Left renal pelvis (tissue), 4 donors: ENCODE measurements at places on chromosomes 2 and 18.

GRCh38 chr2:105708697-105709096 lies 36.0 kb upstream of the NCK2 start:
- DNase-seq: no peak

GRCh38 chr2:3667151-3667631 lies 9.2 kb downstream of the ALLC start:
- DNase-seq: no peak

DNA sequence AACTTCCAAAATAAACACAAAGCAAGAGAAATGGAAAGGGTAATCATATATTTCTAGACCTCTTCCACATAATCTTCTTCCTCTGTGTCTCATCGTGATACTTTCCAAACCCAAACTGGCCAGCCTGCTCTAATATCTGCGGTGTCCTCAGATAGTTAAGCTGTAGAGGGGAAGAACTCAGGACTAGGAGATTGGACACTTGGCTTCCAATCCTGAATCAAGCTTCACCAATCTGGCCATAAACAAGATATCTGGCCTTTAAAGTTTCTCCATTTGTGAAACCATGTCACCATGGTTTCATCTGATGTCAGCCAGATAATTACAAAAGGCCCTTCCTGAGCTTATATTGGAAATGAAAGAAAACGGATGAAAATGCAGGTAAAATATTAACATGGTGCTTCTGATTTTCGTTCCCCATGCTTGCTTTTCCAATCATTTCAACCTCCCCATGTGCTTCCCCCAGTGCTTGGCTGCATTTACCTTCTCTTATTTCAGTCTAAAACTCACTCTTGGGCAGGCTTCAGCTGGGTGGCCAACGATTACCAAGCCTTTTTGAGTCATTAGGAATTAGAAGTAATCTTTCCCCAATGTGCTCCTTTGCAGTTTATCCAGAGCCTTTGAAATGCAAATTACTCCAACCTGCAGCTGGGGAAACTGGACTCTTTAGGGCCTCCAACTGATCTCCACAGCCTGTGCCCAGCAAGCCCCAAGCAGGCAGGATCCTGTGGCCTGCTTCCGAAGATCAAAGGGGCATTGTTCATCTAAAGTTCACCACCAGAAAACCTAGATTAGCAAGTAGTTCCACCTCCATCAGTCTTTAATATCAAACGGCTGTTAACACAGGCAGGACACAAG lies 44.5 kb upstream of the MYCN start:
- no peak for DNase-seq

DNA sequence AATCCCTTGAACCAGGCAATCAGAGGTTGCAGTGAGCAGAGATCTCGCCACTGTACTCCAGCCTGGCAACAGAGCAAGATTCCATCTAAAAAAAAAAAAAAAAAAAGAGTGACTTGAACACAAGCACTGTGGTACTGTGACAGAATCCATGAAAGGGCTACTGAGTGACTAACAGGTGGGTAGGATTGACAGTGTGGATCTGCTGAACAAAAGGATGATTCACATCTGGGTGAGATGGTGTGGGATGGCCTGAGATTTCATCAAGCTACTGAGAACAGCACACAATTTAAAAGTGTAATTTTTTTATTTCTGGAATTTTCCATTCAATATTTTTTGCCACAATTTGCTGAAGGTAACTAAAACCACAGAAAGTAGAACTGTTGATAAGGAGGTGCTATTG lies 13.3 kb upstream of the SP3 start:
- DNase-seq: no peak

DNA sequence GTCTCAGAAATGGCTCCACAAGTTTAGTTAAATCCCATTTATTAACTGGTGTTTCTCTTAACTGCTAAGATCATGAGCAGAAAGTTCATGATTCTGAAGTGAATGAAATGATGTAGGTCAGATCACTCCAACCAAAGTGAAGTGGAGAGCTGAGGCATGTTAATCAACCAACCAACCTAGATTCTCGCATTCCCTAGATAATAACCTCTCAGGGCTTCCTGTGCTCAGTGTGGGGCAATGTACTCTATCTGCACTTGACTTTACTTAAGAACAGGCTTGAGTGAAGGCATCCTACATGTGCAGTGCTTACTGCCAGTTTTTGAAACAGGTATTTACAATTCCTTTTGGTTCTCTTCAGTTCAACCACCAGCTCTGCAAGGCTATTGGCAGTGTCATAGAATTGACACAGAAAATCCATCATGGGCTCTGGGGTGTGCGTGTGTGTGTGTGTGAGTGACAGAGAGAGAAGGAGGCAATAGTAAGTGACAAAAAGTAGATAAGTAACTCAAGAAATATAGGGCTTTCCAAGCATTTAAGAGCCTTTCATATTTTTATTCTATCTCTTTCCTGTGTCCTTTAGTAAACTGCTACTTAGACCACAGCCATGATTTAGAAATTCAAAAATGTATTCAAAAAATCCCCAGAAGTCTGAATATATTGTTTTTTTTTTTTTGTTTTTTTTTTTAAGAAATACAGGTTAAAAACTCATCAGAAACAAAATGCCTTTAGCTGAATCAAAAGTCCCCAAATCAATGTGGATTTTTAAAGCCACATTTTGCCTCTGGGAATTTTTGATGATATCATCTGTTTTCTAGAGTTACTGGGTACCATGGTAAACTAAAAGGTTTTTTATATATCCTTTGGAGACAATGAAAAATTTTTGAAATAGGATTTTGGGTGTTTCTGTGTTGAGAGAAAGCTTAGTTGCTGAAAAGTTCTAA lies 28.6 kb downstream of the DOCK10 start:
- no peak for DNase-seq

- no peak for DNase-seq
Observed at GRCh38 chr2:6184532-6185292, 492.5 kb downstream of the SOX11 start.

DNA sequence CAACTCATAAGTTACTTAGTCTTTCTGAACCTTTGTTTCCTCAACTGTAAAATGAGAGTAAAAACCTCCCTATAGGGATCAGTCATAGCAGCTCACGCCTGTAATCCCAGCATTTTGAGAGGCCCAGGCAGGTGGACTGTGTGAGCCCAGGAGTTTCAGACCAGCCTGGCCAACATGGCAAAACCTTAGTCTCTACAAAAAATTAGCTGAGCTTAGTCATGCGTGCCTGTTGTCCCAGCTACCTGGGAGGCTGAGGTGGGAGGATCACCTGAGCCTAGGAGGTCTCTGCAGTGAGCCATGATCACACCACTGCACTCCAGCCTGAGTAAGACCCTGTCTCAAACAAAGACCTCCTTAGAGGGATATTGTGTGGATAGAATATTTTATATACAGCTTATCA lies 2.3 kb downstream of the GPR155 start:
- no peak for DNase-seq

DNA sequence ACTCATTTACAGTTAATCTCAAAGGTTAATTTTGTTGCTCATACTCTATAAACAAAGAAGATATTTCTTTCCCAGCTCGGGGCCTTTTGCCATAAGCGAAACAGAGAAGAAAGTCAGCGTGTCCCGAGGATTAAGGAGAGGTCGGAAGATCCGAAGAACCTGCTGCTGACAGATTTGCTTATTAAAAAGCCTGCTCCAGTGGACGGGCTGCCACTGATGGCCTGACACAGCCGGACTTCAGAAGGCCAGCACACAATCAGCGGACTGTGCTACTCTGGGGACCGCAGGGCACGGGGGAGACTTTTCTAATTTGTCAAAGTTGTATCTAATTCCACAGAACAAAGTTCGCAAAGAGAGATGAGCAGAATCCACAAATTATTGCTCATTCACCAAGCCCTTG lies 315.4 kb downstream of the ETAA1 start:
- DNase-seq: no peak

GRCh38 chr2:74424139-74424992 lies 2.8 kb downstream of the WDR54 start:
- no peak for DNase-seq

- DNase-seq: no peak
Observed at GRCh38 chr2:28359222-28360057, 33.2 kb upstream of the FOSL2 start.

DNA sequence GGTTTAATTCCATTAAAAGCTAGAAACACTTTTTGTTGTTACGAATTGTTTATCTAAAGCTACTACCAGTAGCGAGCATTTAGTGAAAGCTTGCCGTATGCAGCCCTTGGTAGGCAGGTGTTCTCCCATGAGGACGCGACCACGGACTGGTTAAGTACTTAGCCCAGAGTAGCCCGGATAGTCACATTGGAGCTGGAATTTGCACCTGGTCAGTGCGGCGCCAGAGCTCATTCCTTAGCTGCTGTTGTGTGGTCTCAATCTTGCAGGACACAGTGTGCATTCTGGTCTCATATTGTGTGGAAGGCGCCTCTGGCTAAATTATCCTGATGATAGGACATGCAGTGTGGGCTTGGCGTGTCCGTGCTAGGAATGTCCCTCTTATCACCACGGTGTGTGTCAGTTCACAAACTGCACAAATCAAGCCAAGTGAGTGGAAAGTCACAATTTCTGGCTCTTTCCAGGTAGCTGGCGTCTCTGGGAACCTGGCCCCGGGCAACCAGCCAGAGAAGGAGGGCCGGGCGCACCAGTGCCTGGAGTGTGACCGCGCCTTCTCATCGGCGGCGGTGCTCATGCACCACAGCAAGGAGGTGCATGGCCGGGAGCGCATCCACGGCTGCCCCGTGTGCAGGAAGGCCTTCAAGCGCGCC lies 133.3 kb downstream of the ZNF236 start:
- no peak for DNase-seq

GRCh38 chr2:29519338-29519925 lies 402.0 kb downstream of the ALK start:
- no peak for DNase-seq

DNA sequence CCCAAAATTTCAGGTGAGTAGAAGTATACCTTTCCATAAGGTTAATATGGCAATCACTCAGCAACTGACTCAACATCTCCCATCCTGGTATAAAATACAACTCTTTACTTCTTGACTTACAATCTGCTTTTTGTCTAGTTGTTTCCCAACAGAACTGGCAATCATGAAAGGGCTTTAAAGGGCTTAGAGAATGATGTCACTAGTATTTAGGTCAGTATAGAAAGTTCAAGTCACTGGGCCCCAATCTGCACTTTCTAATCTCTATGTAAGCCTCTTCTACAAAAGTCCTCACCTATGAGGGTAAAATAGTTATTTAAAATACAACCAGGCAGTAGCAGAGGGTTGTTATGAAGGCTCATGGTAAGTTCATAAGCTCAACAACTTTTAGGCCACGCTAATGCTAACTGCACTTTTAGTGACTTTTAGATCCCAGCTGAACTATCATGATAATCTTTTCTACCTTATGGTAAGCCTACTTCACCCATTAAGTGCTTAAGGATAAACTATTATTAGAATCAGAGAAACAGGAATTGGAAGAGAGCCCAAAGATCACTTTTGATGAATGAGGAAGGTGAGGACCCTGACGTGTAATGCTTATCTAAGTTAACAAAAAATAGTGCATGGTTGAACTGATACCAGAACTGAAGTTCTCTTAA lies 79.6 kb downstream of the GORASP2 start:
- DNase-seq: no peak

- no peak for DNase-seq
Observed at GRCh38 chr2:191866675-191867506, 20.0 kb upstream of the CAVIN2 start.

- no peak for DNase-seq
Observed at GRCh38 chr18:8249811-8250210, 359.4 kb upstream of the RAB12 start.

DNA sequence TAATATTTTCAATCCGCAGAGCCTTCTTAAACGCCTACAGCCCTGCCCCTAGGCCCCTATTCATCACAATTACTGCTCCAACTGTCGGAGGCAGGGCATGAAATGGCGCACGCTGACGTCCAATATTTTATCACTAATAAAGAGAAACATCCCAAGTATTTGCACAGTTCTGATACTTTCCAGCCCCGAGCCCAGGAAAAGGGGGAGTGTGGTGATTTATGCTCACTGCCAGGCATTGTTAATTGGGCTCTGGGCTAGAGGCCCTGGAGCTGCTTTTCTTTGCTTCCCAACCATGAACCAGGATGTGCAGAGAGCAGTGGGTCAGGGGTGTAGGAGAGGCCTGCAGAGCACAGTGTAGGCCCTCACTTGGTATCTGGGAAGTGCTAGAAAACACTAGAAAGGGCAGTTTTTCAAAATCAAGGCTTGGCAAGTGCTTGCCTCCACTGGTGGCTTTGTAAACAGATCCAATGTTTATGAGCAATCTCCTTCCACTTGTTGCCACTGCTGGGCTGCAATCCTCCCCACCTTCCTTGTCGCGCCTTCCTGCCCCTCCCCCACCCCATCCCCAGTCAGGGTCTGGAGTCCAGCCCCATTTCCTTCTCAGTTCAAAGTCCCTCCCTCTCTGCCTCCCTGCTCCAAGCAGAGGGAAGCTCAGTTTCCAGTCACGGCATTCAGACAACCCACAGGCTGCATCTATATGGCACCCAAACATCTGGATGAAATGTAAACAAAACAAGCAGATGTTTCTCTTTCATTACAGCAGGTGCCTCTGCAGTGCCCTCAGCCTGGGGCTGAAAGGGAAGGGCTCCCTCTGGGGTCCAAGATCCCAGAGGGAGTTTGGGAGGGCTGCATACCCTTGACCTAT lies 83.9 kb upstream of the PKDCC start:
- DNase-seq: peak; percentile 89

GRCh38 chr2:172101821-172102390 lies 794 bp downstream of the DLX2 start:
- DNase-seq: no peak

DNA sequence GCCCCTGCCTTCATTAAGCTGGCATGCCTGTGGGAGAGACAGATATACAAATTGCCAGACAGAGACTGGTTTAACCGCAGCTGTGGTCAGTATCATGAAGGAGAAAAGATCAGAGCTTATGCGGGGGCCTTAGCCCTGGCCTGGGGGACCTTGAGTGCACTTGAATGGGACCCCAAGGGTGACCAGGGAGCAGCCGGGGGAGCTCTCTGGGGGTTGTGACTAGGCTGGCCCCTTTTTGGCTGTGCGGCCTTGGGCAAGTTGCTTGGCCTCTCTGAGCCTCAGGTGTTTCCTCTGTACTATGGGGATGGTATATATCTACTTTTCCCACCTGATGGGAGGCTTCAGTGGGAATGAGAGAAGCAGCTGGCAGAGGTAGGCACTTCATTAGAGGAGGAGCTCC lies 35.7 kb downstream of the INHBB start:
- DNase-seq: no peak

- DNase-seq: no peak
Observed at GRCh38 chr2:209624192-209624938, 147.3 kb upstream of the UNC80 start.

- no peak for DNase-seq
Observed at GRCh38 chr2:106020821-106021661, 173.1 kb downstream of the UXS1 start.

DNA sequence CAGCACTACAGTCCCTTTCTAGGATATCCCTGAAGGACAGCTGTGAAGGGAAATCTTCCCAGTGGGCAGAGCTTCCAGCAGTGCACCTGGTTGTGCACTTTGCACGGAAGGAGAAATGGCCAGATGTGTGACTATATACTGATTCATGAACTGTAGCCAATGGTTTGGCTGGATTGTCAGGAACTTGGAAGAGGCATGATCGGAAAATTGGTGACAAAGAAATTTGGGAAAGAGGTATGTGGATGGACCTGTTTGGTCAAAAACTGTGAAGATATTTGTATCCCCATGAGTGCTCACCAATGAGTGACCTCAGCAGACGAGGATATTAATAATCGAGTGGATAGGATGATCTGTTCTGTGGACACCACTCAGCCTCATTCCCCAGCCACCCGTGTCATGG lies 582.2 kb downstream of the CPS1 start:
- DNase-seq: no peak

- no peak for DNase-seq
Observed at GRCh38 chr18:55100817-55101457, 141.7 kb upstream of the CCDC68 start.

GRCh38 chr2:9695941-9696340 lies 65.1 kb upstream of the YWHAQ start:
- DNase-seq: no peak
